Spinal cord (tissue), 10 donors: ENCODE measurements at places on chromosomes 2 and 18. TPM values are rescaled to one million over a fixed set of nuclear protein-coding genes. Genes with fewer than 3 reads are reported as not detected.

The VWA3B gene
- total RNA-seq: 1.5 TPM

The AFF3 gene
- total RNA-seq: 44.6 TPM

The LDAH gene
- 22.0 TPM for total RNA-seq

The FNDC4 gene
- total RNA-seq: 42.5 TPM

The SERPINE2 gene
- total RNA-seq: 61.9 TPM

The IL36RN gene
- not detected for total RNA-seq

The ESCO1 gene
- 26.9 TPM for total RNA-seq

The NT5C1B gene
- total RNA-seq: not detected

The GREB1 gene
- total RNA-seq: 36.6 TPM

The HOXD4 gene
- 3.9 TPM for total RNA-seq

The PLGLB2 gene
- 4.6 TPM for total RNA-seq

The GRB14 gene
- total RNA-seq: 11.9 TPM

The SPOPL gene
- 15.6 TPM for total RNA-seq

The RNF144A gene
- total RNA-seq: 38.2 TPM

The BCL2L11 gene
- 11.6 TPM for total RNA-seq

The ATG16L1 gene
- 27.7 TPM for total RNA-seq
